ENCODE measurements at places on chromosomes 1 and 21. TPM values are rescaled to one million over a fixed set of nuclear protein-coding genes. Genes with fewer than 3 reads are reported as not detected.
A peak's percentile ranks its signal among the peaks of the same experiment; 100 is the strongest.

DNA sequence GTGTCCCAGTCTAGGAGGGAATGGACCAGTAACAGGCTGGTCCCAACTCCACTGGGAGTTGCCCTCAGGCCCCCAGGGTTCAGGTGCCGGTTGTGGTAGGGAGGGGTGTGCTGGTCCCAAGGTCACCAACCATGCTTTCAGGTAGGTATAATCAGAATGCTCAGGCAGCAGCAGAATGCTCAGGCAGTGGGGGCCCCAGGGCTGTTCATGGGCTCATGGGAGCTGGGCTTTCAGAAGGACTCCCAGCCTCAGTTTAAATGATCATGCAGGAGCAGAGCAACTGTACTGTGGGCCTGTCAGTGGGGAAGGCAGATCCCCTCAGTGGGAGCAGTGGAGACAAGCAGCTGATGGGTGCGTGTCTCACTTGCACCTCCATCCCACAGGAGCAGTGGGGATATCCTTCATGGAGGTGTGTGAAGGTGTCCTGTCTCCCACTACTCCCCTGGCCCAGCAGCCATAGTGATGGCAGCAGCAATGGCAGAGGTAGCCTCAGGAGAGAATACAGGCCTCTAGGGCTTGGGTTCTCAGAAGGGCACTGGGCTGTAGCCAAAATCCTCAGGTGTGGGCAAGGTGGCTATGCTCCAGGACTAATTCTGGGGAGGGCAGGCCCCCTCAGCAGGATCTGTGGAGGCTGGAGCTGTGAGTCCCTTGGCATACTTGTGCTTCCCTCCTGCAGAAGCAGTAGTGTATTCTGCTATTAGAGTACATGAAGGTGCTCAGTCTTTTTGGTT, 917.3 kb upstream of the B3GALT2 start:
- no peak overlapping the region for H3K4me3 ChIP-seq
- no peak for DNase-seq
- H3K27ac ChIP-seq: no peak overlapping the region
- H3K27me3 ChIP-seq: no peaks in the 10 kb centered on the region

GRCh38 chr1:236951672-236952071, 52.6 kb downstream of the MT1HL1 start:
- no peaks in the 10 kb centered on the region for H3K4me1 ChIP-seq
- no peak for DNase-seq

- peaks cover 7% of the 10 kb centered on the region for H3K36me3 ChIP-seq
- H3K27ac ChIP-seq: peak overlapping the region; percentile 56
- H3K4me1 ChIP-seq: peaks cover 5% of the 10 kb centered on the region
- no peak for DNase-seq
- no peaks in the 10 kb centered on the region for H3K27me3 ChIP-seq
- no peak overlapping the region for H3K4me3 ChIP-seq
Observed at GRCh38 chr1:246827396-246827795, 103.2 kb downstream of the SCCPDH start.

DNA sequence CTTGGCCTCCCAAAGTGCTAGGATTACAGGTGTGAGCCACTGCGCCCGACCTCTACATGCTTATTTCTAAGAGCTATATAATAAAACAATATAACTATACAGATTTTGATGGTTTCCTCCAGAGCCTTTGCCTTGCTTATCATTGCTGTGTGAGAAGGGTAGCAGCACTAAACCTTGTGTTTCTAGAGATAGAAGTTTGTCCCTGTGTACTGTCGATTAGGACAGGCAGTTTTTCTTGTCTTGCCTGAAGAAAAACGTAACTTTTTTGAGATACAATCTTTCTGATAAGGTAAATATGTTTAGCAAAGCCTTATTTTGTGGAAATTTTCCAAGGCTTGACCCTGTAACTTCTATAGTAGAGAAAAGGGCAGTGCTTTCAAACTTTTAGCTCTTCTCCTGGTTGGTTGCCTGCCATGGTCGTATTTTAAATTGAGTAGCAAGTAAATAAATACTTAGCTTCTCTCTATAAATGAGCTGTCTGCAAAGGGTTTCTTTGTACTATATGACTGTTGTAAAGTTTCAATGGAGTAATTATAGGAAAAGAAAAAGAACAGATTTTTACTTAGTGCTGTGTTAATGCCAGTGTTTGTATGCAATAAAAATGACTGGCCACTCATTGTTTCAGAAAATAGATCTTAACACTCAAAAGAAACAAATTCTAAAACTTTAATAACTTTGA, 86.4 kb upstream of the CACYBP start:
- H3K27ac ChIP-seq: no peak overlapping the region
- DNase-seq: no peak
- H3K4me1 ChIP-seq: peaks cover 12% of the 10 kb centered on the region
- H3K27me3 ChIP-seq: no peaks in the 10 kb centered on the region

GRCh38 chr1:161225178-161225533, 704 bp upstream of the TOMM40L start:
- H3K4me1 ChIP-seq: peaks cover 46% of the 10 kb centered on the region
- peak overlapping the region; percentile 92 for H3K27ac ChIP-seq
- DNase-seq: no peak
- peaks cover 3% of the 10 kb centered on the region for H3K36me3 ChIP-seq
- H3K4me3 ChIP-seq: peak overlapping the region; percentile 99

GRCh38 chr1:17004466-17005364, 7.0 kb downstream of the ATP13A2 start:
- H3K27ac ChIP-seq: no peak overlapping the region
- no peak for DNase-seq
- H3K36me3 ChIP-seq: peaks cover 6% of the 10 kb centered on the region
- H3K27me3 ChIP-seq: no peaks in the 10 kb centered on the region
- no peaks in the 10 kb centered on the region for H3K4me1 ChIP-seq
- H3K4me3 ChIP-seq: no peak overlapping the region

The OPRD1 gene
- total RNA-seq: 0.67 TPM

The SH2D2A gene
- not detected for total RNA-seq

The SLC44A3 gene
- total RNA-seq: 75.4 TPM

The IFNLR1 gene
- 21.2 TPM for total RNA-seq

The KIRREL1 gene
- 46.3 TPM for total RNA-seq

The CFH gene
- total RNA-seq: not detected

Data from progenitor cell of endocrine pancreas (in vitro differentiated cells).